NCI-H187 (cell line): ENCODE measurements at places on chromosomes 11 and 22.

DNA sequence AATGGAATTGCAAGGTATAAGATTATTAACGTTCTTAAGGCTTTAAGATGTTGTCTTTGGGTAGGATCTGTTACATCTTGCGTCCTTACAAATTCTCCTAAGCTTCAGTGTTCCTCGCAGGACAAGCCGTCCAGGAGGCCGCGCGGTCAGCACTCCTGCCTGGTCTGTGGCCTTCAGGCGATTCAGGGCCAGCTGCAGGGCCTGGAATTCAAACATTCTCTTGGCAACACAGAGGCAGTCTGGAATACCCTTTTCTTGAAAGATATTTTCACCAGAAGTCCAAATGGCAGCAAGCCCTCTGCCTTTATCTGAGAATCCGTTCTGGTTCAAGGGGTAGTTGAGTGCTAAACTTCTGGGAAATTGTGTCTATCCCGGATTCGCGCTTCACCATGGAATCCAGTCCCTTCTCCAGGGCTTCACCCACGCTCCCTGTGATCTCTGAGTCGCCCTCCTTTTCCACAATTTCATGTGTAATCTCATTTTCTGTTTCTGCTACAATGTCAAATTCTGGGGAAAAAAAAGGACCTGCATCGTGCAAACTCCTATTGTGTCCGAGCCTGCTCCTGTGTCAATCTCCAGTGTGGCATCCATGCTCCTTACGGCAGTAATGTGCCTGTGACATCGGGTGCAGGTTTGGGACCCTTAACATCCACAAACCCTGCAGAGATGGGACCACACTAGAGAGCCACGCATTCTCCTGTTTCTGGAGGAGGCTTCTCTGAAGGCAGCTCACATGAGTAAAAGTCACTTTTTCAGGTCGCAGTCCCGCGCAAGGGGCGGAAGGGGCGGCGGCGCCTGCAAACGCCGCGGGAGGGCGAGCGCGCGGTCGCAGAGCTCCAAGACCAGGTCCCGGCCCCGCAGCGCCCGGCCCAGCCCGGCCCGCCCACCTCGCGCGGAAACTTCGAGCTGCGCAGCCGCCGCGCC, 25.4 kb upstream of the SORL1 start:
- no peak for DNase-seq

DNA sequence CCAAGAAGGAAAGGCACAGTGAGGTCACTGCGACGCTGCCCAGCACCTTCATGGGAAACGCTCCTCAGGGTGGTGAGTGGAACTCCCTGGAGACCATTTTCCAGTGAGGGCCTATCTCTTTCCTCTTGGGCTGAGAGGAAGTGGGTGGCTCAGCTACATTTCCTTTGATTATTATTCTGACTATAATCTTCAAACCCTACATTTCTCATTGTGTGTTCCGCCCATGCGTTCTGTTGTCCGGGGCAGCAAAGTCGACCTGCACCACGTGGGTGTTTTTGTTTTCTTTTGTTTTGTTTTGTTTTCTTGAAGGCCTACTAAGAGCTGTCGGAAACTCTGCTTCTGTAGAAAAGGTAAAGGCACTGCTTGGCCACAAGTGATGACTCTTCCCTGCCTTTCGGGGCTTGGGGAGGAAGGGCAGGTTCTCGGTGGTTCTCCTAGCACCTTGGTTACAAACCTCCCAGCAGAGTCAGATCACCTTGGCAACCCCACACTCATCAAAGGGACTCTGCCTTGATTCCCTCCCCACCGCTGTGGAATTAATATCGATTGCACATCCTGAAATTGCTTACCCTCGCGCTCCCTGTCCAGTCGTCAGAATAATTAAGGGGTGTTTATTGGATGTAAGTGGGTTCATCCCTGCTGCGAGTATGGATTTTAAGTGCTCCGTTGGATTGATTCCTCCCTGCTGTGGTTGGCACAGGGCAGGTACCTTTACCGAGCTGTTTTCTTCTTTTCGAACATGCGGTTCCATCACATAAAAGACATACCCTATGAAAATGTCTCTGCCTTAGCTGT, 7.3 kb downstream of the PARVB start:
- no peak for DNase-seq

DNA sequence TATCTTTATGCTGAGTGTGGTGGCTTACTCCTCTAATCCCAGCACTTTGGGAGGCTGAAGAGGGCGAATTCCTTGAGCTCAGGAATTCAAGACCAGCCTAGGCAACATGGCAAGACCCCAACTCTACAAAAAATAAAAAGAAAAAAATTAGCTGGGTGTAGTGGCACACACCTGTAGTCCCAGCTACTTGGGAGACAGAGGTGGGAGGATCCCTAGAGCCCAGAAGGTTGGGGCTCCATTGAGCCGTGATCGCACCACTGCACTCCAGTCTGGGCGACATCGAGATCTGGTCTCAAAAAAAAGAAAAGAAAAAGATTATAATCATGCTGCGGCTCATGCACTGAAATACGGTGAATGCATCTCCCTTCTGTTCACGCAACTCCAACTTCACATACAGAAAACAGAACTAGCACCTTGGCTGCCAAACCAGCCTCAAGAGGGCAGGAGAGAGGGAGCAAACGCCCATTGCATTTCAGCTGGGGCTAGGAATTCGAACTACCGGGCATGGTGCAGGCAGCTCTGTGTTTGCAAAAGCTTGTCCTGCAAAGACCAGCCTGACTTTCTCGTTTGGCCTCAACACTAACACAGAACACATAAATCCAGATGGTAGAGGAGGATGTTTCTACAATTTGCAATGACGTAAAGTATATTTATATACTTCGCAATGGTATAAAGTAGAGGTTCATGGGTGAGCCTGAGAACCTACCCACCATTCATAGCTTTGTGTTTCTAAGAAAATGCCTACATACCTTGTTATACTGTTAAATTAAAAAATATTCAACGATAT, 6.3 kb upstream of the SYNGR1 start:
- no peak for DNase-seq

- DNase-seq = no peak
These were observed 20.4 kb downstream of the SLC37A2 start for GRCh38 chr11:125083312-125084056.

- DNase-seq = no peak
These were observed 3.4 kb downstream of the SLC25A1 start for GRCh38 chr22:19175026-19175601.

DNA sequence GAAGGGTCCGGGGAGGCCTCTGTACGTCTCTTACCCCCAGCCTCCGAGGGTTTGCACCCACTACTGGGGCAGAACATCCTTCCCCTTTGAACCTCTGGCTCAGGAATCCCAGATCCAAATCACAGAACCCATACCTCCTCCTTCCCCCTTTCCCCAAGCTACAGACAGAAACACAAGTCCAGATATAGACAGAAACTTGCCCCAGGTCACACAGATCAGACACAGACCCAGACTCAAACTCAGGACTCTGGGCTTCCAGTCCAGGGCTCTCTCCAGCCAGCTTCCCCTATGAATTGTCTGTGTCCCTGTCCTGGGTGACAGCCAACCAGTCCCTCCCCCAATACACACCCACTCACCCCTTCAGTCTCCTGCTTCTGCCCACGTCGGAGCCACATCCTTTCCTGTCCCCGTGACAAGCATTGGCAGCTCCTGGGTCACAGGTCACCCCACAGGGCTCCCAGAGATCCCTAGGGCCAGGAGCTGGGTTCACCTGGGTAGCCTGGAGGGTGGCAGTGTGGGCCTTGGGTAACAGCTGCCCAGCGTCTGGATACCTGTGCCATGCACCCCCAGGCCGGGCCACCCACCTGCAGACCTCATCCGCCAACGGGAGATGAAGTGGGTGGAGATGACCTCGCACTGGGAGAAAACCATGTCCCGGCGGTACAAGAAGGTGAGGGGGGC, 772 bp downstream of the TBC1D10C start:
- DNase-seq = no peak

GRCh38 chr22:36384766-36385481, 2.8 kb downstream of the MYH9 start:
- no peak for DNase-seq

GRCh38 chr11:120073196-120073595, 64.7 kb downstream of the TRIM29 start:
- DNase-seq = no peak

GRCh38 chr11:16099343-16099900, 256.9 kb downstream of the SOX6 start:
- DNase-seq = no peak

DNA sequence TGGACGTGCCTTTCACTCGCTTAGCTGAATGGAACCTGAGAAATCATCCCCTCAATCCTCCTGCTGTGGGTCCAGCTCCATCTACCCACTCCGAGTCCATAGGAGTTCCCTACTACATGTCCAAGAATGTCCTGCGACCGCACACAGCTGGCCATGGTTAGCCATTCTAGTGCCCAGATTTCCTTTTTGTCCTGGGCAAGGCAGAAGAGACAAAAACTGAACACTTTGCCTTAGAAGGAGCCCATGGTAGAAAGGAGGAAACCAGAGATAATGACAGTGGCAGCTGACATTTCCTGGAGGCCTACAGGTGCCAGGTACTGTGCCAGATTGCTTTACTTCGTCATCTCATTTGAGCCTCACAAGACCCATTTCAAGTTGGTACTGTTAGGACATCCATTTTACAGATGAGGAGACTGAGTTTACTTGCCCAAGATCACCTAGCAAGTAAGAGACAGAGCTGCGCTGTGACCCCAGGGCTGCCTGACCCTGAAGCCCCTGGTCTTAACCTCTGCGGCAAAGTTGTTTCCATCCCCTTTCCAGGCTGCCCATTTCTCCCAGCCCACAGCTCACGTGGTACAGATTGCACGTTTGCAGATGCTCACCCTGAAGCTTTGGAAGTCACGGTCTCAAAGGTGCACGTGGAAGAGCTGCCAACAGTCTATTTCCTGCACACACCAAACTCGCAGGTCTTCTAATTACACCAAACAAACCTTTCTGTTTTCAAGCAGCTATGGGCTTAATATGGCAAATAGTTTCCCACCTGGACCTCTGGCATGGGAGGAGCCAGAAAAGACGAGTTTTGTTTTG, 112.7 kb downstream of the ZBTB16 start:
- DNase-seq = no peak

- no peak for DNase-seq
These were observed 926 bp downstream of the PGR start for GRCh38 chr11:101128571-101129202.

- no peak for DNase-seq
These were observed 96.3 kb upstream of the RAB1B start for GRCh38 chr11:66172146-66172545.

DNA sequence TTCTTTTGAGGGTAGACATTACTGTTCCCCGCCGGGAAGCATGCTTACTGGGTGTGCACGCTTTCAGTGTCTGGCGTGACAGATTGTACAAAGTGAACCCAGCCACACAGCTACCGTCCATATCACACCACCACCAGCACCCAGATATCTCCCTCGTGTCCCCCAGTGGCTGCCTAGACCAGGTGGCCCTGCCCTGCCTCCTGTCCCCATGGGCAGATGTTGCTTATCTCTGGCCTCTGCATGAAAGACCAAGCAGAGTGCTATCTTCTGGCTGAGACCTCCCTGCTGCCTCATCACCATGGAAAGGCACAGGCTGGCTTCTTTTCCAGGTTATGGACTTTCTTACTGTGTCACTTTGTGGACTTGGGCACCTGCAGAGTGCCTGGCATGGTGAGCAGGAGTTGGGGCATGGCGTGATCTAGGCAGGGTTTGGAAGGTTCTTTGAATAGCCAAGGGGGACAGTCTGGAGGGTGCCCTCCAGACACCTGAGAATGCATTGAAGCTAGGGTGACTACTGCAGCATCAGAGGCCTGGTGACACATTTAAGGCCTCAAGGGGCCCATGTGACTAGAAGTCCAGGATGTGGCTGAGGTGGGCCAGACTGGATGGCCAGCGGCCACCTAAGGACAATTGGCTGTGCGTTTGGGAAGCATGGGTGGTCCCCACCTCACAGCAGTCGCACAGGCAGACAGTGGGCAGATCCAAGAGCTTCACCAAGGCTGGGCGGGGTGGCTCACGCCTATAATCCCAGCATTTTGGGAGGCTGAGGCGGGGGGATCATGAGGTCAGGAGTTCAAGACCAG, 4.7 kb downstream of the TANGO2 start:
- no peak for DNase-seq

DNA sequence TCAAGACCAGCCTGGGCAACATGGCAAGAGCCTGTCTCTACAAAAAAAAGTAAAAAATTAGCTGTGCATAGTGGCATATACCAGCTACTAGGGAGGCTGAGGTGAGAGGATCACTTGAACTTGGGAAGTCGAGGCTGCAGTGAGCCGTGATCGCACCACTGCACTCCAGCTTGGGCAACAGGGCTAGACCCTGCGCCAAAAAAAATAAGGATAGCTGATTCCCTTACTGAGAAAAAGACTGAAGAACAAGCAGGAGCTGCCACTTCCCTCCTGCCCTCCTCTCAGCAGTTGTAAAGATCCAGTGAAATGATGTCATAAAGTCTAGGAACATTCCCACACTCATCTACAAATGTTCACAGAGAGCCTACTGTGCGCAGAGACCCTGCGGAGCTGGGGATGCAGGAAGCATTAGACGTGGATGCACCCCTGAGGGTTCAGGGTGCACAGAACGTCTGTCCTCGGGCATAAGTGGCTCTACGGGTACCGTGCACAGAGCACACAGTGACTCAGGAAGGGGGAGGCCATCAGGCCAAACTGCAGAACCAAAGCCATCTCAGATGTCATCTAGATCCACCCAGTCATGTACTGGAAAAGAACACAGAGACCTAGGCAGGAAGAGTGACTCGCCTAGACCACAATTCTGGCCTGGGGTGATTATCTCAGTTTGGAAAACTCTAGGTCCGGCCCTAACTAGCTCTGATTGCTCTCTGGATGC, 11.7 kb downstream of the SEC14L2 start:
- DNase-seq = no peak

GRCh38 chr11:16380941-16381568, 24.7 kb upstream of the SOX6 start:
- no peak for DNase-seq

DNA sequence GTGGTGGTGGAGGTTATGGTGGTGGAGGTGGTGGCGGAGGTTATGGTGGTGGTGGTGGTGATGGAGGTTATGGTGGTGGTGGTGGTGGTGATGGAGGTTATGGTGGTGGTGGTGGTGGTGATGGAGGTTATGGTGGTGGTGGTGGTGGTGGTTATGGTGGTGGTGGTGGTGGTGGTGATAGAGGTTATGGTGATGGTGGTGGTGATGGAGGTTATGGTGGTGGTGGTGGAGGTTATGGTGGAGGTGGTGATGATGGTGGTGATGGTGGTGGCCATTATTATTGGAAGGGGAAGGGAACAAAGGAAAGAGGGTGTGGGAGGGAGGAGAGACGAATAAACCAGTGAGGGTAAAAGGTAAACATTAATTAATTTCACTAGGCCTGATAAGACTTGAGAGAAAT, 53.5 kb upstream of the TCF20 start:
- DNase-seq = no peak

- peak; percentile 34 for DNase-seq
These were observed 243.9 kb upstream of the SYN3 start for GRCh38 chr22:33302049-33302545.

DNA sequence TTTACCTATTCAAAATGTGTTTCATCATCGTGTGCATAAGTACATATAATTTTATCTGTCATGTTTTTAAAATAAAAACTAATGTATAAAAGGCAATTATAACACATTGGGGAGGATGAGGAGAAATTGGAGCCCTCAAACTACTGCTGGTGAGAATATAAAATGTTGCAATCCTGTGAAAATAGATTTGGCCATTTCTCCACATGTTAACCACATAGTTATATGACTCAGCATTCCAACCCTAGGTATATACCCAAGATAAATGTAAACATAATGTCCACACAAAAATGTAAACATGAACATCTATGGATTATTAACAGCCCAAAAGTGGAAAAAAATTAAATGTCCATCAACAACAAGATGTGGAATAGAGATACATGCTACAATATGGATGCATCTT, 928.0 kb upstream of the FAT3 start:
- no peak for DNase-seq

- DNase-seq = no peak
These were observed 24.7 kb downstream of the PC start for GRCh38 chr11:66933531-66933930.
